Cerebellar cortex (tissue), 1 donor: ENCODE measurements at places on chromosomes 2 and 18.
A peak's percentile ranks its signal among the peaks of the same experiment; 100 is the strongest.

GRCh38 chr2:182929972-182930371 is 63.5 kb upstream of the FRZB start:
- no peak for DNase-seq

GRCh38 chr2:105404736-105405135 is 5.9 kb upstream of the FHL2 start:
- no peak for DNase-seq

DNA sequence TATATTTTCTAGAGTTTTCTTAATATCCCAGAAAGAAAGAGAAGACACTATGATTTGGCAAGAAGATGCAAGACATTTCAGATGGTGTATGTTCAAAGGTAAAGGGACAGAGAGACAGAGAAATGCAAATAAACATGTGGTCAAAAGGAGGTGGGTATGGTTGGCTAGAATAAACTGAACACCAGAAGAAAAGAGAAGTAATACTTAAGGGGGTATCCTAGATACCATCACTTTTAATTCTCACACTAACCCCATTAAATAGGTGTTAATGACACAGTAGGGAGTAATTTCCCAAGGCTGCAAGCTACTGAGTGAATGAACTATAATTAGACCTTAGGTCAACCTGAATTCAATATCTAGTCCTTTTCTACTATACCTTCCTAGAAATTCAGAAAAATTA is 111.2 kb upstream of the CD226 start:
- DNase-seq = no peak

- no peak for DNase-seq
Observed at GRCh38 chr18:52730972-52731619, 391.1 kb downstream of the DCC start.

DNA sequence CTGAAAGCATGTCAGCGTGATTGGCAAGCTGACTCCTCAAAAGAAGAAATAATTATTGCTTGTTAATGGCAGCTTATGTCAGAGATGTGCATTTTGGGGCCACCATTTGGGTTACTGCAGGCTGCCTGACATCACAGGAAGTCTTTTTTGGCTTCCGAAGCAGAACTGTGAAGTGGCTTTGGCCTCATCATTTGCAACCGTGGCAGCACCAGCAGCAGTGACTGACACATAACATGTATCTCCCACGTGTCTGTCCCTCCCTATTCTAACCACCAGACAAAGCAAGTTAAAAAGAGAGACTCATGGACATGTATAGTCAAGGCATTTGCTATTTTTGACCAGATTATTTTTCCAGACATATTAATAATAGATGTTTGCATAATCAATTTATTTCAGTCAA is 488.7 kb upstream of the ACVR2A start:
- DNase-seq = no peak

GRCh38 chr2:88838165-88838635 is 146.7 kb downstream of the RPIA start:
- DNase-seq = no peak

DNA sequence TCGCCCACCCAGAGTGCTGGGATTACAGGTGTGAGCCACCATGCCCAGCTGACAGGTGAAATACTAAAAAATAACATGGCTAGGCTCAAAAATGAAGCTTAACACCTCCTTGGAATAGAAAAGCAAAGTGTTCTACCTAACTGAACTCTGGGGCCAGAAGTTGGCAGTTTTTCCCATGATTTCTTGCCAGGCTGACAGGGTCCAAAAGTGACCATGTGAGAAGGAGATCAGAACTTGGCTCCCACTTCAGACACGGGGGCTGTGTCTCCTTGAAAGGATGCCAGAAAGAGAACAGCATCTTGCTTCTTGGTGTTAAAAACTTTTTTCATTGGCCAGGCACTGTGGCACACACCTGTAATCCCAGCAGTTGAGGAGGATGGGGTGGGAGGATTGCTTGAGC is 47.0 kb downstream of the BMPR2 start:
- DNase-seq = no peak

- no peak for DNase-seq
Observed at GRCh38 chr18:10368456-10369453, 85.7 kb upstream of the APCDD1 start.

DNA sequence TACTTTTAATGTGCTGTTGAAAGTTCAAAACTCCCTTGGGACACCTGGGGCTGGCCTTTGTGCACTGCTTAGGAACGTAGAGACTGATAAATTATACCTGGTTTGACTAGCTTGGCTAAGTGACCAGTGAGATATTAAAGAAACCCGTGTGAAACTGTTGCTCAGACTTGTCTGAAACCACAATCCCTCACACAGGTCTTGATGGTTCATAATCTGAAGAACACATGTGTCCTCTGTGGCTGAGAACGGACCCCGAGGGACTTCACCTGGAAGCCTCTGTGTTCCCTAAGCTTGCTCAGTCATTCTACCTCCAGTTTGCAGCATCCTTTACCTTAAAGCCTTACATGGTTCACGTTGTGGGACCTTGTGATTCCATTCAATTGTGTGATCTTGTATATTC is 218.8 kb downstream of the CBLN2 start:
- DNase-seq = no peak

- no peak for DNase-seq
Observed at GRCh38 chr18:41754332-41754731, 200.7 kb upstream of the PIK3C3 start.

- no peak for DNase-seq
Observed at GRCh38 chr2:225056330-225057073, 14.2 kb upstream of the DOCK10 start.

DNA sequence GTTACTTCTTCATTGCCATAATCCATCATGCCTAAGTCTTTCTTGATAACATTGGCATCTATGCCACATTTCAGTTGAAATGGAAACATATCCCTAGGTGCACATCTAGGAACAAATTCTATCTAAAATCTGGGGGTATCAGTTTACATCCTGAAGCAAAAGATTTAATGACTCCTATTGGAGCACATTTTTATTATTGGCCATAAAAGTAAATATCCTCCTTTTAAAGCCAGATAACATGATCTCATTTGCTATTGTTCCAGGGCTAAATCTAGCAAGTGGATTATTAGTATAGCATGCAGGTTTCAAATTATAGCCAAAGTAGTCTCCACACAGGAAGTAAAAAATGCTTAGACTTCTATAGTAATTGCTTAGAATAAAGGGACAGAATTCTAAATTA is 193.2 kb downstream of the CDH2 start:
- no peak for DNase-seq

DNA sequence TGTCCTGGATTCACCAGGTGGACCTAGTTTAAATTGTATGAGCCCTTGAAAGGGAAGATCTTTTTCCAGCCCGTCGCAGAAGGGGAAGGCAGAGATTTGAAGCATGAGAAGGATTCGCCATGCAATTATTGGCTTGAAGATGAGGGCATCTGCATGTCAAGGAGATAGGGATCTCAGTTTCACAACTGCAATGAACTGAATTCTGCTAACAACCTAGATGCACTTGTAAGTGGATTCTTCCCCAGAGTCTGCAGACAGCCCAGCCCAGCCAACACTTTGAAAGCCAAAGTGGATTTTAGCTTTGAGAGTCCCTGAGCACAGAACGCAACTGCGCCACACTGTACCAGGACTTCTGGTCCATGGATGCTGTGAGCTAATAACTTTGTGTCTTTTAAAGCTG is 286.0 kb downstream of the TSN start:
- no peak for DNase-seq

GRCh38 chr18:10090668-10091067 is 176.9 kb downstream of the VAPA start:
- DNase-seq = no peak

DNA sequence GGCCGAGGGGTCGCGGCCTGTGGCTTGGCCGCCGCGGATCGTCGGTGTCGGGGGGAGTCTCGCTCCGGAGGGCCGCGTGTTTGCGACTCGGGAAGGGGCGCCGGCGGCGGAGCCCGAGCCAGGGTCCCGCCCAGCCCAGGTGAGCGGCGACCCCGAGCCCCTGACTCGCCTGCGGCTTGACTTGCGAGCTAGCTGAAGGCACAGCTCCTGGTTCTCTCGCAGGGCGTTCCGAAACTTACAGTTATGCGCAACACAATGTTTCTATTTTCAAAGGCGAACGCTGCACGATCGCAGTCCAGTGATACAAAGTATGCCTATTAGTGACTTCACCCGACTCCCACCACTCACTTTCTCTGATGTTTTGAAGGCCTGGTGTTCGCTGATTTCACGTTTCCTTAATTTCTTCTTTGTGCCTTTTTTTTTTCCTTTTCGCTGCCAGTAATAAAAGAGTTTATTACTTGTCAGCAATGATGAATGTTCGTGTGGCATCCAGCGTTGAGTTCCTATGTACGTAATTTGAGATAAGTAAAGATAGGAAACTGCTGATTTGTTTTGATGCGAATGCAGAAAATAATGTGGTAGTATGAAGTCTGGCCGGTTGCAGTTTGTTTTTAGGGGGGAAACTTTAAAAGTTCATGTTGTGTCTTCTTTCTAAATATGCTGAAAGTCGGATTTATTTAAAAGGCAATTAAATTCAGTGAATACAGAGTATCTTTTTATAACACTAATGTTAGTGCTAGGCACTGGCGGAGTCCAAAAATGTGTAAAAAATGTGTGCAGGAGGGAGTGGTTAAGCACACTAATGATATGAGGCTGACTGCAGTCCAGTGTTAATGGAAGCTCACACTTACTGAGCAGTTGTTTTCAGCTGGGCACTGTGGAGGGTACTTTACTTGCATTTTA is 706 bp downstream of the UBXN2A start:
- peak; percentile 40 for DNase-seq

- no peak for DNase-seq
Observed at GRCh38 chr2:31253356-31254131, 19.6 kb downstream of the EHD3 start.

DNA sequence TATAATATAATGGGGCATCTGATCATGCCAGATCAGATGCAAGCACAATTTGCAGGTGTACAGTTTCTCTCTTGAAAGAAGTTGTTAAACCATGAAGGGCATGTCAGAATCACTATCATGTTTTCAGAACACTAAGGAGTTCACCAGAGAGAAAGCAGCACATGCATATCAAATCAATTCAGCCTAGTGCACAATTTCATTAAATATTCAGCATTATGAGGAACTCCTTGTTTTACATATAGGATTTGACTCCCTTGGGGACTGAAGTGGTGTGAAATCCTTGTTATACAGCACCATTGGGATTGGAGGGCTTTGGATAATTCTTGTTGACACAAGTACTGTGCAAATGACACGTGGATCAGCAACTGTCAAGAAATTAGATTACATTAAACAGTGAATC is 562.1 kb upstream of the KLHL29 start:
- no peak for DNase-seq

- DNase-seq = no peak
Observed at GRCh38 chr2:224523626-224524577, 61.3 kb downstream of the CUL3 start.

DNA sequence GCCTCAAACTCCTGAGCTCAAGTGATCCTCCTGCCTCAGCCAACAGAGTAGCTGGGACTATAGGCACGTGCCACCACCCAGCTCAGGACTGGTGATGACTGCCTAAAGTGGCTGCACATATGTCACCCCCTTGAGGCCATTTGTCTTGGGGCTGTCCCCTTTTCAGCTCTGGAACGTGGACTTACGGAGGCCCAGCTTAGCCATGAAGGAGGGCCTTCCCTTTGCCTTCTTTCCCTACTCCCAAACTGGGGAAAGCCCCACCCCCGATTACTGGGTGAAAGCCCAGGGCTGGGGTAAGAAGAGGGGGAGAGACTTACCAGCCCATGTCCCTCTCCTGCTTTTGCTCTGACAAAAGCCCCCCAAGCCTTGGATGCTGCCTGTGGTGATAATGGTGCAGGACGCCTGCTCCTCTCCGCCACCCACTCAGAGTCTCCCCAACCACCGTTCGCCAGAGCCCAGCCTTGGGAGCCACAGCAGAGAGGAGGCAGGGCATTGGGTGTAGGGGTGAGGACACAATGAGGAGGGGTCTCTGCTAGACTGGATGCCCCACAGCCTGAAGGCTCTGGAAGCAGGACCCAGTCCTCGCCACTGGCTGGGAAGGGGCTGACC is 2.5 kb upstream of the DUSP2 start:
- DNase-seq = no peak

DNA sequence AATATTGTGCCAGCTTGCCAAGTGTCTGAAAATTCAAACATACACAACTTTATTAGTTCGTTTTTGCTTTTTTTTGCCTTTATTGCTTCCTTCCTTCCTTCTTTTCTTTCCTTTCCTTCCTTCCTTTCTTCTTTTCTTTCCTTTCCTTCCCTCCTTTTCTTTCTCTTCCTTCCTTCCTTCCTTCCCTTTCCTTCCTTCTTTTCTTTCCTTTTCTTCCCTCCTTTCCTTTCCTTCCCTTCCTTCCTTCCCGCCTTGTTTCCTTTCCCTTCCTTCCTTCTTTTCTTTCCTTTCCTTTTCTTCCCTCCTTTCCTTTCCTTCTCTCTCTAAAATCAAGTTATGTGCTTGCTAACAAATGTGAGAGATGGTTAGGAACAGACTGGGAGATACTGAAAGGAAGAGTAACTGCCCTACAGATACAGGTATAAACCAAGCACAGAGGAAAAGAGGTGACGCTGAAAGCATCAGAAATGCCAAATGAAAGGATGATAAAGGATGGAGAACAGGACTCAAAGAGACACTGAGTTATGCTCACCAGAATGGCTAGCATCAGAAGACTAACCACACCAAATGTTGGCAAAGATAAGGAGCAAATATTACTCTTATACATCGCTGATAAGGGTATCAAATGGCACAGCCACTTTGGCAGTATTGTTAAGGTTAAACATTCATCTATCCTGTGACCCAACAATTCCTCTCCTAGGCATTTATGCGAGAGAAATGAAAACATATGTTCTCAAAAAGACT is 151.6 kb downstream of the MREG start:
- no peak for DNase-seq

GRCh38 chr2:207792244-207792785 is 22.6 kb upstream of the FZD5 start:
- DNase-seq = no peak

- DNase-seq = no peak
Observed at GRCh38 chr2:74945788-74946331, 12.6 kb upstream of the POLE4 start.

GRCh38 chr2:25301453-25302352 is 40.0 kb downstream of the DNMT3A start:
- DNase-seq = no peak

GRCh38 chr2:165015052-165015642 is 59.8 kb upstream of the SLC38A11 start:
- DNase-seq = peak; percentile 78

DNA sequence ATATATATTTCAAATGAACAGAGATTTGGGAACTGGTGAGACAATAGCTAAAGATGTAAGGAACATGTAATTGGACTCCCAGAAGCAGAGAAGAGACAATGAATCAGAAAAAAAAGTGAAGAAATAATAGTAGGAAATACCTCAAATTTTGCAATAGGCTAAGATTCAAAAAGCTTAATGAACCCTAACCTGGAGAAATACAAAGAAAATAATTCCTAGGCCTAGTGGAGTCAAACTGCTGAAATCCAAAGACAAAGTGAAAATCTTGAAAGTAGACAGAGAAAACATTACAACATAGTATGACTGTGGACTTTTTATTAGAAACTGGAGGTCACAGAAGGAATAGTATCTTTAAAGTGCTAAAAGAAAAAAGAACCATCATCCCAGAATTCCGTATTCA is 76.7 kb downstream of the LAMA3 start:
- DNase-seq = no peak

GRCh38 chr2:38446906-38447561 is 70.0 kb upstream of the ATL2 start:
- DNase-seq = no peak
